Activated T-helper 1 cell treated with anti-CD3 and anti-CD28 coated beads, Interleukin-12 subunit alpha, Interleukin-12 subunit beta, Interleukin-2, Interleukin-4 antibody, amounts not matched to agents 30 ng/mL and 10 ng/mL and 1 ng/mL, durations not matched to agents 14 hours and 24 hours and 36 hours (primary cell): ENCODE measurements at places on chromosomes 7 and 10.
A peak's percentile ranks its signal among the peaks of the same experiment; 100 is the strongest.

GRCh38 chr10:58174831-58175230, 92.9 kb downstream of the IPMK start:
- no peaks in the 10 kb centered on the region for H3K36me3 ChIP-seq
- H3K27me3 ChIP-seq: peaks cover 2% of the 10 kb centered on the region
- no peak for DNase-seq
- no peak overlapping the region for H3K4me3 ChIP-seq
- no peak overlapping the region for H3K27ac ChIP-seq
- H3K4me1 ChIP-seq: no peaks in the 10 kb centered on the region

DNA sequence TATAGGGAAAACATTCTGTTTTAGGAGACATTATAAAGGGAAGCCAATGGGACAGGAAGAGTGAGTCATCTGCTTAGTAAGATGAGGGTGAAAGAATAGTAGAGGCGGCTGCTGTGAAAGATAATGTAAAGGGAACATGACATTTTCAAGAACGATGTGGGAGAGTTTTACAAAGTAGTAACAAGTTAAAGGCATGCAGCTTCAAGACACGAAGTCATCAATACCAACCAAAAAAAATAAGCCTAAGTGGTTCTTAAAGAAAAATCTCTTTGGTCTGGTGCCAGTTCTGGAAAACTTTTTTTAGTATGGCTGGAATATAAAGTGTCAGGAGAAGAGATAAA, 6.1 kb downstream of the GSTO1 start:
- H3K27me3 ChIP-seq: no peaks in the 10 kb centered on the region
- H3K4me3 ChIP-seq: peak overlapping the region; percentile 40
- H3K4me1 ChIP-seq: peaks cover 78% of the 10 kb centered on the region
- DNase-seq: no peak
- peak overlapping the region; percentile 82 for H3K27ac ChIP-seq
- peaks cover 60% of the 10 kb centered on the region for H3K36me3 ChIP-seq

DNA sequence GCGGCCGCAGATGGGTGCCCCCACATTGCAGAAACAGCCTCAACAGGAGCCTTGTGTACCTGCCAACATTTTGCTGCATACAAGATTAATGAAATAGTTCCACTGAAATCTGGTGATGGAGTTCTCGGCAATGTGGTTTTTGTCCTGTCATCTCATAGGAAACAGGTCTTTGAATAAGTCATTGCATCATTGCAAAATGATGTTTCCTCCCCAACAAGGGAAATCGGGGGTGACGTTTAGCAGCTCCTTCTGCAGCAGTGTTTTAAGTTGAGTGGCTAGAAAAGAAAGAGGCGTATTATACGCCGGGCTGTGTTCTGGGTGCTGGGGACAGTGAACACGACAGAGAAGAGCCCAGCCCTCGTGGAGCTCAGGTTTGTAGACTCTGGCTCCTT, 177.0 kb downstream of the PRKAG2 start:
- H3K27ac ChIP-seq: no peak overlapping the region
- DNase-seq: no peak
- no peaks in the 10 kb centered on the region for H3K4me1 ChIP-seq
- no peaks in the 10 kb centered on the region for H3K36me3 ChIP-seq
- H3K27me3 ChIP-seq: no peaks in the 10 kb centered on the region
- H3K4me3 ChIP-seq: no peak overlapping the region

DNA sequence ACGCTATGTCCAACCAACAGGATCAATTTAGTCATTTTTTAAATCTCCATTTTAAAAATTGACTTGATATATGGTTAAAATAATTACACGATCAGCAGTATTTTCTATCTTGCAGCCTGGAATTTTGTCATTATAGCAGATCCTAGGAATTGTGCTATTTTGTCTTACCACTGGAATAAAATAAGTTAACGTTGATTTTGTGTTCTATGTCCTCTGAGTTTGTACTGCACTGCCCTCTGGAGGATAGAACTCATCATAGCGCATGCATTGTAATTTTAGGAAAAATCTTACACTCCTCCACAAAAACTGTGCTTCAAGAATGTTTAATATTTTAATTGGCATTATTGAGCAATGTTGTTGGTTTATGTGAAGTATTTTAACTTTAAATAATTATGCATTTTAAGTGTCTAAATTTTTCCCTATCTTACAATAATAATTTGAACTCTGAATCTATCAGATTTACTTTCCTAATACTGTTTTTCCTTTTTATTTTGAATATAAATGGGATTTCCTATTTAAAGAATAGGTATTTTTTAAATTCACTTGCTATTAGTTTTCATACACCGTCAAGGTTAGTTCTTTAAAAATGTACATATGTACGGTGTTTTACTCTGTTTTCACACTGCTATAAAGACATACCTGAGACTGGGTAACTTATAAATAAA, 220.1 kb downstream of the PPP1R3A start:
- H3K4me3 ChIP-seq: no peak overlapping the region
- H3K4me1 ChIP-seq: no peaks in the 10 kb centered on the region
- no peak for DNase-seq
- no peaks in the 10 kb centered on the region for H3K27me3 ChIP-seq
- no peak overlapping the region for H3K27ac ChIP-seq

- H3K27ac ChIP-seq: no peak overlapping the region
- H3K36me3 ChIP-seq: no peaks in the 10 kb centered on the region
- peaks cover 2% of the 10 kb centered on the region for H3K27me3 ChIP-seq
Observed at GRCh38 chr7:44094365-44094764, 9.8 kb upstream of the AEBP1 start.

DNA sequence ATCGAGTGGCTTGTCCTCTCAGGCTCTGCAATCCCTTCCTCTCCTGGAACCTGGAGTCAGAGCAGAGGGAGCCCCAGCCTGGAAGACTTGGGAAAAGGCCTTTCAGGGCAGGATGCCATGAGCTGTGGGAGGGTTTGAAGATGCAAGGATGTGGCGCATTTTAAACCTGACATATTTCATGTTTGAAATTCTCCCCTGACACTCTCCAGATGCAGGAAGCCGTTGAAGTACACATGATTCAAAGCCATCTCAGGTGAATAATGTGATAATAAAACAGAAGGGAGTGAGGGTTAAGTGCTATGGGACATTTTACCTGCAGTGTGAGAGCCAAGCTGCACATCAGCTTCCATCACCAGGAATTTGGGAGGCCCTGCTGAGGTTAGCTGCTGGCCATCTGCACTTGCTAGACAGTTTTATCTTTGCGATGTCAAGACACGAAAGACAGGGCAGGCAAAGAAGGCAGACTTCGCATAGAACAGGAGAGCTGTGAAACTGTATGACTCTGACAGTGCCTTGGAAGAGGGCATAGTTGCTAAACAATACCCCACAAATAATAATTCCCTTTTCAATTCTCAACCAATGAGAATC, 159.1 kb upstream of the GDF10 start:
- no peaks in the 10 kb centered on the region for H3K4me1 ChIP-seq
- no peak overlapping the region for H3K27ac ChIP-seq
- no peak overlapping the region for H3K4me3 ChIP-seq
- peaks cover 2% of the 10 kb centered on the region for H3K27me3 ChIP-seq
- no peak for DNase-seq

DNA sequence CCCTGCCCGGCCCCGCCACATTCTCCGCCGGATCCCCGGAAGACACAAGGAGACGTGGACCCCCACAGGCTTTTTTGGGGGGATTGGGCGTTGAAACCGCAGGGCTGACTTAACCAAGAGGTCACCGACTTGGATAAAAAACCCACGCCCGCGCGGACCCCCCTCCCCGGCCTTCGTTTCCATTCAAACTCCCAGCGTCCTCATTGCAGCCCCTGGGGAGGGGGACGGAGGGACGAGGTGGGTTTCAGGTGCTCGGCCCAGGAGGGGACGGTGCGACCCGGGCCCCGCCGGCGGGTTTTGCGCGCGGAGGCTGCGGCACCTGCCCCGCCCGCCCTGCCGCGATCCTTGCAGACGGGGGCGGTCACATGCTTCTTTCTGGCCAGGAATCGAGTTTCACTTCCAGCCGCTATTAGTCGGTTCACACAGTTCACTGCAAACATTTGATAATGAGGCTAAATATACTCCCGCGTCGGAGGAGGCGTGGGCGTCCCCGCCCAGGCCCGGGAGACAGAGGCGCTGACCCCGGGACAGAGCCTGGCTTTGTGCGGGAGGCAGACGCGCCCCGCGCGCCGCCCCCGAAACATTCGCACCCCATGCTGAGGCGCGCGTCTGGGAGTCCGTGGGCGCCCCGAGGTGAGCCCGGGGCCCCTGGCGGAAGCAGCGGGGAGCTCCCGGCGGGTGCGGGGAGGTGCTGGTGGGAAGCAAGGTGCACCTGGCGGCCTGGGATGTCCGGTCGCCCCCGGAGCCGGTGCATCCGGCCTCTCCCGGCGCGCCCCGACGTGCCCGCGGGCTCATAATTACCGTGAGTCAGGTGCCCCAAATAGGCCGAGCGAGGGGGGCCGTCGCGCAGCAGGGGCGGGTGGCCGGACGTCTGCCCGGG, 2.7 kb upstream of the PDGFA start:
- DNase-seq: no peak
- peaks cover 22% of the 10 kb centered on the region for H3K27me3 ChIP-seq

- DNase-seq: no peak
- H3K27ac ChIP-seq: no peak overlapping the region
- H3K27me3 ChIP-seq: no peaks in the 10 kb centered on the region
- H3K4me1 ChIP-seq: no peaks in the 10 kb centered on the region
- H3K36me3 ChIP-seq: no peaks in the 10 kb centered on the region
Observed at GRCh38 chr10:89981891-89982290, 280.5 kb downstream of the KIF20B start.

- peak overlapping the region; percentile 50 for H3K4me3 ChIP-seq
- H3K27me3 ChIP-seq: no peaks in the 10 kb centered on the region
- peak; percentile 42 for DNase-seq
- H3K27ac ChIP-seq: peak overlapping the region; percentile 30
- H3K4me1 ChIP-seq: peaks cover 14% of the 10 kb centered on the region
Observed at GRCh38 chr7:129829737-129830631, 122.8 kb downstream of the UBE2H start.

DNA sequence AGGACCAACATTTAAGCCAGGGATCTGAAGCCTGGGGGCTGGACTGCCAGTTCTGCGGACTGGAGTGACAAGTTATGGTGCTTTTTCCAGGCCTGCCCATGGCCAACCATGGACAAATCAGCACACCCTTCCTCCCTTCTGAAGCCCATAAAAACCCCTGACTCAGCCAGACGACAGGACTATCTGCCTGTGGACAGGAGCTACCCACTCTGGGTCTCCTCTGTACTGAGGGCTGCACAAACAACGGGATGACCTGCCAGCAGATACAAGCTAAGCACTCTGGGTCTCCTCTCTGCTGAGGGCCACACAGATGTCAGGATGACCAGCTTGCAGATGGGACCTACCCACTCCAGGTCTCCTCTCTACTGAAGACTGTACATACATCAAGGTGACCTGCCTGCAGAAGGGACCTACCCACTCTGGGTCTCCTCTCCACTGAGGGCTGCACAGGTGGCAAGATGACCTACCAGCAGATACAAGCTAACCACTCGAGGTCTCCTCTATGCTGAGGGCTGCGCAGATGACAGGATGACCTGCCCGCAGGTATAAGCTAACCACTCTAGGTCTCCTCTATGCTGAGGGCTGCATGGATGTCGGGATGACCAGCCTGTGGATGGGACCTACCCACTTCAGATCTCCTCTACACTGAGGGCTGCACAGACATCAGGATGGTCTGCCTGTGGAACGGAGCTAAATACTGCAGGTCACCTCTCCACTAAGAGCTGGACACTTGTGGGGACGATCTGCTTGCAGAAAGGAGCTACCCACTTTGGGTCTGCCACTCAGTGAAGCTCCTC, 110.1 kb upstream of the GPR22 start:
- no peaks in the 10 kb centered on the region for H3K4me1 ChIP-seq
- no peak for DNase-seq
- H3K36me3 ChIP-seq: peaks cover 30% of the 10 kb centered on the region
- no peak overlapping the region for H3K4me3 ChIP-seq
- H3K27me3 ChIP-seq: no peaks in the 10 kb centered on the region

DNA sequence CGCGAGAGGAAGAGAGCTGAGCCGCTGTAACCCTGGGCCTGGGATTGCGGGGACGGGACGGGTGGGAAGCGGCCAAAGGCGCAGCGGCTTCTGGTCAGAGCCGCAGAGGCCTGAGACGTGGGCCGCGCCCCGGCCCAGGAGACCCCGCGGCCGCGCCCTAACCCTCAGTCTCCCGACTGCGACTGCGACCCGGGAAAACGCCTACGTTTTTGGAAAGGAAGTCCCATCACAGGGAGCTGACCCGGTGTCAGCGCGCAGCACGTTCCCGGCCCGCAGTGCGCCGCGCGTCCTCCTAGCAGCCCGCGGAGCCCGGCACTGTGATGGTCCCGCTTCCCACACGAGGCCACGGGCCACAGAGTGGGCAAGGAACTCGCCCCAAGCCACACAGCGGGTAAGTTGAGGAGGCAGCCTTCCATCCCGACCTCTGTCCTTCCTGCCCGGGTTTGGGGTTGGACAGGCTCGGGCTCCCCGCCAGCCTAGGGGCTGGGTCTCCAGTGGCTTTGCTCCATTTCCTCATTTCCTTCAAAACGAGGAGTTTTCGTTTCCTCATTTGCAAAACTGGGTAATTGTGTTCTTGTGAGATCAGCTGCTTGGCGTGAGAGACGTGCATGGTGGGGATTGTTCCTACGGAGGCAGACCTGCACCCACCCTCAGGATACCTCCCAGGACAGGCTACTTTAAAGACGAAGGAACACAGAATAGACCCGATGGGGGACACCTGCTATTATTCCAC, 1.2 kb downstream of the GPNMB start:
- H3K27ac ChIP-seq: no peak overlapping the region
- no peak for DNase-seq
- H3K4me1 ChIP-seq: no peaks in the 10 kb centered on the region
- no peaks in the 10 kb centered on the region for H3K36me3 ChIP-seq
- H3K27me3 ChIP-seq: peaks cover 78% of the 10 kb centered on the region

GRCh38 chr10:31770307-31770902, 158.2 kb downstream of the ARHGAP12 start:
- DNase-seq: peak; percentile 22
- no peaks in the 10 kb centered on the region for H3K36me3 ChIP-seq
- H3K27ac ChIP-seq: no peak overlapping the region

GRCh38 chr7:91446819-91447218, 182.6 kb downstream of the FZD1 start:
- DNase-seq: no peak
- H3K4me1 ChIP-seq: no peaks in the 10 kb centered on the region
- H3K27ac ChIP-seq: no peak overlapping the region
- no peaks in the 10 kb centered on the region for H3K36me3 ChIP-seq
- H3K27me3 ChIP-seq: no peaks in the 10 kb centered on the region

DNA sequence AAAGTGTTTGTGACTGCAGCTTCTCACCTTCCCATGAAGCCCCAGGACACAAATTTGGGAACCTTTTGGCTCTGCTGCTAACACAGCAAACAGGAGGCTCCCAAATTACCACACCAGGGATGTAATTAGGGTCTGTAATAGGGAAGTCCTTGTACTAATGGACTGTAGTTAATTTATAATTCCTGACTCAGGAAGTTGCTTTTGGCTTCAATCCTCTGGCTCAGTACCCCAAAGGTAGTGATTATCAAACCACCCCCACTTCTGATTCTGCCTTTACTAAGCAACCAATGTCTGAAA, 3.8 kb upstream of the MALSU1 start:
- peaks cover 13% of the 10 kb centered on the region for H3K4me1 ChIP-seq
- peaks cover 1% of the 10 kb centered on the region for H3K36me3 ChIP-seq
- DNase-seq: no peak
- H3K27me3 ChIP-seq: peaks cover 4% of the 10 kb centered on the region
- no peak overlapping the region for H3K4me3 ChIP-seq

GRCh38 chr10:75607576-75607975, 176.2 kb downstream of the LRMDA start:
- no peaks in the 10 kb centered on the region for H3K36me3 ChIP-seq
- H3K4me3 ChIP-seq: no peak overlapping the region
- H3K27ac ChIP-seq: no peak overlapping the region
- peaks cover 5% of the 10 kb centered on the region for H3K27me3 ChIP-seq
